Thoracic aorta (tissue), 2 donors: ENCODE measurements at places on chromosomes 12 and 14. TPM values are rescaled to one million over a fixed set of nuclear protein-coding genes. Genes with fewer than 3 reads are reported as not detected.

Gene ST8SIA1
- total RNA-seq = 6.4 TPM

Gene LRIG3
- total RNA-seq = 34.4 TPM

DNA sequence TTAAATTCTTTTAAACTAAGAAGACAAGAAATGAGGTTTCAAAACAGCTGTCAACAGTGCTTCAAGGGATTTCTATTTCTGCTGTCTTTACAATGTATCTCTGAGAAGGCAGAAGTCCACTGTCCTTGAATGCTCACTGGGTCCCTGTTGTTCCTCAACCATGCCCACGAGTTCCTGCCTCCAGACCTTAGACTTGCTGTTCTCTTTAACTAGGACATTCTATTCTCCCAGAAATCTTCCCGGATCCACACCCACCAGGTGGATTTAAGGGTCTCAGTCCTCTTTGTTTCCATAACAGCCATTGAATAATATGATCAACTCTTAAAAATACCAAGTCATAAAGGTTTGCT, 6.7 kb upstream of the SLC41A2 start:
- no peak for DNase-seq

DNA sequence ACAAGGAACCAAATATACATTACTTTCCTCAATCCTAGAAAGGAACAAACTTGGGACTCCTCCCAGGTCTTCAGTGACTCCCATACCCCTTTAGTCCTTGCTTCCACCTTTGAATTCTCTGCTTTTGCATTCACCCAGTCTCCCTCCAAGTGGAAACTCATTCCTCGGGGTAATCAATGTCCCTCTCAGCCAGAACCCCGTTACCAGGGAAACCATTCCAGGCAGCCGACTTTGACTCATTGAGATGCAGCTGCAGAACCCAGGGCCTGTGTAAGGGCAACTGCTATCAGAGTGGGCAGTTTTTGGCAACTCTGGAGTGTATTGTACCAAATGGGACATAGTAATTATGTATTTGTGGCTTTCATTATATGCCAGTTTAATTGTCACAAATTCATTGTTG, 186.2 kb downstream of the NRXN3 start:
- no peak for DNase-seq

Gene PLEKHD1
- 0.49 TPM for total RNA-seq

Gene TROAP
- total RNA-seq = 0.27 TPM

DNA sequence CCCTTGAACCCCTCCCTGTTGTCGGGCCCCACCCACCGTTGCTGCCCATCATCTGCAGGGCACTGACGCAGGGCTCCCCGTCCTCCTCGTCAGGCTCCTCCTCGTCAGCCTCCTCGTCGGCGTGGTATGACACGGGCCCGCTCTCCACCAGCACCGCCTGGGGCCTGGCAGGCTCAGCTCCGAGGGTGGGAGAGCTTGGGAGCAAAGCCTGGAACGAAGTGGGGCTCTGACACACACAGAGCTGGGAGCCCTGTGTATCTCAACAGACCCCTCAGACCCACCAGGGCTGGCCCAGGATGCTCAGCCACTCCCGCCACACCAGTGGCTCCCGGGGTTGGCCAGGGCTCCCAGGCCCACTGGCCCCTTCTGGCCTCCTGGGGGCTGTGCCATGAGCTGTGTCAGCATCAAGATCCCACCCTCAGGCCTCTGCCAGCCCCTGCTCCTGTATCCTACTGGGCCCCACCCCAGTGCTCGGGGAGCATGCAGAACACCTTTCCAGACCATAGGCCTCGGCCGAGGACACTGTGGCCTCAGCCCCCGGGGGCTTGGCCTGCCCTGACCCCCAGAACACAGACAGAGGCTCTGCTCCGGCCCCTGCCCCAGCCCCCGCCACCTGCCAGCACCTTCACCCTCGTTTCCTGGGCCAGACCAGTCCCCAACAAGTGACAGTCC, 30.1 kb upstream of the NUDT14 start:
- no peak for DNase-seq

Gene TAS2R7
- total RNA-seq = not detected

DNA sequence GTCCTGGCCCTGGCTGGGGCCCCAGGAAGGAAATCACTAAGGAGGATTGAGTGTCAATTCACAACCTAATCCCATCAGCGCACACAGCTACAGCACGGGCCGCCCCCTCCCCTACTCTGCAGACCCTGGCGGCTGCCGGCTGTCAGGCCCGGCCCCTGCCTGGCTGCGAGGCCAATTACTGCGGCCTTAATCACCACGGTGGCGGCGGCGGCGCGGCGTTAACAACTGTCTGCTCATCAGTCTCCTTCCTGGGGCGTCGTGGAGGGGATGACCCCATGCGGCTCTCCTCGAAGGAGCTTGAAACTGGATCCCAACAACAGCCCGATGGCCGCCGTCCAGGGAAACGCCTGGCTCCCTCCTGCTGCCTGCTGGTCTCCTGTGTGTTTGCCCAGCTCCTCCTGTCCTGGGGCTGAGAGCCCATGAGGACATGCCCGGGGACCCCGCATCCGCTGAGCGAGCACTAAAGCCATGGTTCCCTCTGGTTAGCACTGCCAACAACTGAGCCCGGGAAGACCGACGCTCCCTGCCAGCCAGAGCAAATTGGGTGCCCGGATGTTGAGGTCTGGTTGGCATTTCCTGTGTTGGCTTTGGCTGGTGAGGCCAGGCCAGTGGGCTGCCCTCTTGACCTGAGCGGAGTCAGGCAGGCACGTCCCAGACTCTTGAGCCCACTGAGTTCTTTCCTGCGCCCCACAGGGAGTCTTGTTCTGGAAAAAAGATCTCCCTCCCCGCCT, 21.8 kb upstream of the EIF2B2 start:
- no peak for DNase-seq

- no peak for DNase-seq
Measured at GRCh38 chr14:91187271-91187670, 57.2 kb downstream of the GPR68 start.

Gene PIGH
- 34.5 TPM for total RNA-seq

Gene PCED1B
- 12.3 TPM for total RNA-seq

Gene ADCY6
- 109 TPM for total RNA-seq

Gene SLC5A8
- not detected for total RNA-seq

Gene TMEM179
- not detected for total RNA-seq

DNA sequence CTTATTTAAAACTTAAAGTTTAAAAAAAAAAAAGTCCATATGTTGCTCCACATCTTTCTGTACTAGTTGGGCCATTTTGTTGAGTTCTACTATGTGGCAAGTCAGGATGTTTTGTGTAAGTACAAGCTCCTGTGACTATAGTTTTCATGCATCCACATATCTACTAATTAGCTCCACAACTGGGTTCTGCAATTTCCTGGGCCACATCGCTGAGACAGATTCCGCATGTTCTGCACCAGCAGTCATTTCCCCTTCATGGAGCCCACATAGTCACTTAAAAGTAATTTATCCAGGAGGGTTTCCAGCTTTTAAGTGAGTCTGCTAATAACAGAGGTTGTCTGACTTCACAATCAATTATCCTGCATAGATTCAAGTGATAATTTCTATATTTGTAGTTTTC, 461.4 kb downstream of the ZFP36L1 start:
- DNase-seq = no peak

DNA sequence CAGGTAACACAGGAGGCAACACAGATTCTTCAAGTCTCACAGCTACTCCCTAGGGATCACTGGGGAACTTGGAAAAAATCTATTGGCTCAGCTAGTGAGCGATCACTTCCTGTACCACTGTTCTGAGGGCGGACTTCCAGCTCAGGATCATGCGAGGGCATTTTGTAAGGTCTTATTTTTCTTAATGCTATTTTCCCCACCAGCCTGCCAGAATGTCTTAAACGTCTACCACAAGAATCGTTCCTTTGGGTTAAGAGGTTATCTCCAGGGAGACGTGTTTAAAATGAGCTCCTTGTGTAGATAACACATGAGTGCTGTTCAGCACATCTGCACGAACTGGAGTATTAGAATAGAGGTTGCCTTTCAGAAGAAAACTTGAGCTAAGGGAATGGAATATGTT, 162.6 kb downstream of the ETNK1 start:
- peak; percentile 22 for DNase-seq

DNA sequence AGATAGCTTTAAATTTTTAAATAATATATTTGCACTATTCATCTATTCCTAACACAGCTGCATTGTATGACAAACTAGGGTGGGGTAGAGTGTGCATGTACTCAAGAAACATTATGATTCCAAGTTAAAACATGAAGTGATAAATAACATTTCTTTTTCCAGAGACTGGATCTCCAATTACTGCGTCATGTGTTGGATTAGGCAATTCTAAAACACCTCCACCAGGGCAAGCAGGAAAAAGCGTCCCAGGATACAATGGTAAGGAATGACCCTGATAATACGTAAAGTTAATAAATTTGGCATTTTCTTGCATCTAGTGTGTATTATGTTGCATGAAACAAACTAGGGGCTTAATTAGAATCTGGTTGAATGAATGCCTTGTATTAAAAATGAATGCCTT, 138.9 kb downstream of the ACSS3 start:
- DNase-seq = no peak

Gene OAS3
- 13.7 TPM for total RNA-seq

DNA sequence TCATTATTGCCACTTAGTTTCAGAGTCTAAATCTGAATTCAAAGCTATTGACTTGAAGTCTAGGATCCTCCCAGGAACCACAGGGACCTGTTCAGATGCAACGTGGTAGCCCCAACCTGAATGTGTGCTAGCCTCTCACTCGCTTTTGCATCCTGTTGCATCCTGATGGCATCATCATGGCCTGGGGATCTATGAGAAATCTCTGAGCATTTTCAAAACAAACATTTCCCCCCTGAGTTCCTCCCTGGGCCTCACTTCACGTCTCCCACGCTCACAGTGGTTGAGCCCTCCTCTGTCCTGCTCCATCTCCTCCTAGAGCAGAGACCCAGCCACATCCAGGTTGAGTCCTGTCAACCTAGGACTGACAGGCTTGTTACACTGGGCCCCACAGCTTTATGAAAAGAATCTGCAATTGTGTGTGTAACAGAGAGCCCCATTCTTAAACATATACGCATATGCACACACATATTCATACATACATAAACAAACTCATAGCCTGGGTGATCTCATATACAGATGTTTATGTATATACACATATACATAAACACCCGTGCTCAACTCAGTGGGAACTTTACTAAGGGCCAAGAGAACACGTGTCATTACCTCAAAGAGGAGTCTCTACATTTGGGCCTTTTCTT, 5.4 kb upstream of the KRT72 start:
- DNase-seq = no peak

DNA sequence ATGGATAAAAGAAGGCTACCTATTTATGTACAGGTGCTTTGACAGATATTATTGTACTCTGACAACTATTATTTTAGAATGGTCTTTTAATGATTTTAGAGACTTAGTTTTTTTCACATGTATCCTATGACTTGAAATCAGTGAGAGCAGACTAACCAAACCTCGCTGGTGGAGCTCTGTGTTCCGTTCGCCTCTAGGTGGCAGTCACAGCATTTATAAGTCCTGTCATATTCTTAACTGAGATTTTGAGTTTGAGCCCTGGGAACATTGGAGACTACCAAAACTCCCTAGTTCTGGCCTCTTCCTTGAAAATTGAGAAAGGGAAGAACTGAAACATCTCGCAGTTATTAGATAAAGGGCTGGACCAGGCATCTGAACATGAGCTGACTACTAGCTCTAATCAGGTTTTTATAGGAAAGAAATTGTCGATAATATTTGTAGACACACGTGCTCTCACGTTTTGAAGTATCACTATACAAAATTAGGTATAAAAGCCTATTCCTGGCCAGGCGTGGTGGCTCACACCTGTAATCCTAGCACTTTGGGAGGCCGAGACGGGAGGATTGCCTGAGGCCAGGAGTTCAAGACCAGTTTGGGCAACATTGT, 48.3 kb downstream of the TTLL5 start:
- DNase-seq = peak; percentile 40

DNA sequence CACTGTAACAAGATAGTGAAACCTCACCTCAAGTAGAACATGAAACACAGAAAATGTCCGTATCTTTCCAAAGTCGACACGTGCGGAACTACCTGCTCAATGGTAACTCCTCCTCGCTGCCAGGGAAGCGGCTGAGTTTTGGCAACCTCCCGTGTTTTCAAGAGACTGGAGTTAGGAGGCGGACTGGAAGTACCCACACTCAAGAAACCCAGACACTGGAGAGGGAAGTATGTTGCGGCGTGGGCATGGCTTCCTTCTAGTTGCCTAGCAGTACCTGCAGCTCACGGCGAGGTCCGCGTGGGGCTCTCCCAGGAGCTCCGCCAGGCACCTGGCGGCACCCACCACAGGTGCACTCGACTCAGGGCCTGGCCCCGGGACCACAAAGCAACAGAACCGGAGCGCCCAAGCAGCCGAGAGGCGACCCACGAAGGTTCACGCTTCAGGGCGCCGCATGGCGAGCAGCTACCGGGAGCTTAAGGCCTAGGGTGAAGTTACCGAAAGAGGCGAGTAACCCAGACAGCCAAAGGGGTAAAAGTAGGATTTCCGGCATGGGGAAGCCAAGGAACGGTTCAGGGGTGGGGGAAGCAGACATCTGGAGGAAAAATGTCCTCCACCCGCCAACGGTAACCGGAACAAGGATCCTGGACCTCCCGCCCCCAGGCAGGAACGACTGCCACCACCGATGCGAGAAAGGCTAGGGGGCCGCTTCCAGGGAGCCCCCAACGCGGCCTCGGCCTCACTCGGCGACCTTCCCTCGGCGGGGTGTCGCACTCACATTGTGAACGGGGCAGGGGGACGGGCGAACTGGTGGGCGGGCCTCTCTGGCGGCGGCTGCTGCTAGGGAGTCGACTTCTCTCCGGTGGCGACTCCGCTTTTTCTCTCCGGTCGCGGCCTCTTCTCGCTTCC, 608 bp downstream of the PTGES3 start:
- DNase-seq = no peak

DNA sequence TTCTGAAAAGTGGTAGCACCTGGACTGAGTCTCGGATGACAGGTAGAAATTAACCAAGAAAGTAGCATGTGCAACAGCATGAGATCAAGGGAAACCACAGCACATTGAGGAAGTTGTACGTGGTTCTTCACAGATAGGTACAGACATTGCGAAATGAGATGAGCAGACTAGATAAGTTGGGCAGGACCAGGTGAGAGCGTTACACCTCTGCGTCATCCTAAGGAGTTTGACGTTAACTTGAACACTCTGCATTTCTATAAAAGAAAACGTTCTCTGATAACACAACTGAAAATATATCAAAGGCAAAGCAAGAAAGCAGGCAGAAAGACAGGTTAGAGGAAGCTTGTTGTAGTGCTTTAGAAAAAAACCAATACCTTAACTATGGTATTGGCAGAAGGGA, 98.5 kb upstream of the RASSF8 start:
- no peak for DNase-seq

Gene FAM222A
- 0.68 TPM for total RNA-seq

- no peak for DNase-seq
Measured at GRCh38 chr12:127552838-127553237, 714.1 kb upstream of the TMEM132C start.

Gene TEX52
- not detected for total RNA-seq

GRCh38 chr12:10701131-10701681, 21.9 kb downstream of the YBX3 start:
- no peak for DNase-seq

GRCh38 chr12:121250359-121250758, 40.4 kb downstream of the P2RX4 start:
- DNase-seq = no peak
